Activated CD8-positive, alpha-beta memory T cell treated with anti-CD3 and anti-CD28 coated beads, Interleukin-2, amount 10 ng/mL, durations not matched to agents 7 days and 5 days (primary cell): ENCODE measurements at places on chromosomes 6 and 20.

DNA sequence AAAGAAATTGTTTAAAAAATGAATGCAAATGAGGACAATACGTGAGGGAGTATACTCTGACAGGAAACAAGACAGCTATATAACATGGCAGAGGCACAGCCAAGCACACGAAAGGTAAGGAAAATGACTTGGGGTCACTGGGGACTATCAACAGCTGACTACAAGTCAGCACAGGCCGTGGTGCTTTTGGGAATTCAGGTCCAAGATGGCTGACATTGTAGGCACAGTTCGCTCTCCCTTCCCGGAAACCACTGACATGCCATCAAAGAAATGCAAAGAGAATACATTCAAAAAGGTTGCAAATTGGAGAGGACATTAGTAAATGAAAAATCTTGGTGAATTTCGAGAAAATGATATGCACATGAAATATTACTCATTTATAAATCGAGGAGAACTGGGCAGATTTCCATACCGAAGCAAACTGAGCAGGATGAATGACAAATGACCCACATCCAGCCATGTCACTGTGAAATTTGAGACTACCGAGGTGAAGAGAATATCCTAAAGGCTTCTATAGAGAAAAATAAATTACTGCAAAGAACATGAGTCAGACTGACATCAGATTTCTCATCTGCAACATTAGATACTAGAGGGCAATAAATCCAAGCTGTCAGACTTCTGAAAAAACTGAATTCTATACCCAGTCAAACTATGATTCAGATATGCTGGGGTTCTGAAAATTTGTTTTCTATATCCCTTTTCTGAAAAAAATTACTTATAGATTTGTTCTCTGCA is 391.1 kb downstream of the BTBD9 start:
- DNase-seq, result no peak

DNA sequence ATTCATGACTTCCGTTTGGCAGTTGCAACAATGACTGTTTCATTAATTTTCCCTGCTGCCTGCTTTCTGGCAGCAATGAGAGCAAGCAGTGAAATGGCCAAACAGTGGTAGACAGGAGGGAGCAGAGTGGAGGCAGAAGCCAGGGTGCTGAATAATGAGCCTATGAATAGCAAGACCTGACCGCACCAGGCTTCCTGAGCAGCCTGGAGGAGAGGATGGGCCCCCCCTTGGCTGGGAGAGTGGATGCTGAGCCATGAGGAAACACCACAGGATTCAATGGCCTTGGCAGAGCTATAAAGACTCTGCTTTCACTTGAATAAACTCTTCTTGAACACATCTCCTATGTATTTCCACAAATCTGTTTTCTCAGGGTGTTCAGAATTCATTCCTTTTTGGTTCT is 68.1 kb upstream of the SNRPB2 start:
- no peak for DNase-seq

GRCh38 chr20:47792021-47792618 is 6.8 kb upstream of the SULF2 start:
- no peak for DNase-seq

- DNase-seq, result no peak
Measured at GRCh38 chr6:40037271-40037670, 103.0 kb upstream of the MOCS1 start.

DNA sequence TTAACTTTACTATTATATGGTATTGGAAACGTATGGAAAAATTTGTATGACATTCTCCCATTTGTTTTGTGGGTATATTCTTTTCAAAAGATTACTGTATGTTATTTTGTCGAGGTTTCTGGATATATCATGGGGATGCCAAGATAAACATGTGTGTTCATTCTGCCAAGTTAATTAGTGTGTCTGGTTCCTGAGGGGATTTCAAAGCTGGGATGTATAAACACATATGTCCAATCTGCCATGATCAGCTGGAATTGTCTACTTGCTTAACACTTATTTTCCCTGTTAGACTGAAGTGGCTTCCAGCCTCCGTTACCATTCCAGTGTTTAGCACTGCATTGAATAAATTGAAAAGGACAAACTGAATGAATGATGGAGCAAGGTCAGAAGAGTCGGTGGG is 86.2 kb downstream of the DNAH8 start:
- DNase-seq, result no peak

- DNase-seq, result no peak
Measured at GRCh38 chr6:84687431-84687830, 77.0 kb downstream of the TBX18 start.

GRCh38 chr6:24419526-24419925 is 16.8 kb downstream of the MRS2 start:
- no peak for DNase-seq

DNA sequence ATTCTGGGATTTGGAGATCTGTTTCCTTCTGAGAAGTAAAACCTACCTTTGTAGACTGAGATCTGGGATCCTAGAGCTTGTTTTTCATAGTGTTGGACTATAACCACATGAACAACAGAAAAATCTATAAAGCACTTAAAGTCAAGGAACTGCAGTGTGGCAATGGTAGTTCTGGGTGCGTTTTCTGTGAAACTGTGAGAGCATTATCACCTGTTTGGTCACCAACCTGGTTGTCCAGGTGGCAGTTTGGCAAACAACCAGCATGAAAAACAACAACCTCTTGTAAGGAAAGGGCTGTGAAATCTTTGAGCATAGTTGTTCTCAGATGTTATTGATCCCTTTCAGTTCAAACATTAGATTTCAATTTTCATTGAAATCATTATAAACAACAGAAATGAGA is 215.8 kb upstream of the CITED2 start:
- DNase-seq, result no peak

DNA sequence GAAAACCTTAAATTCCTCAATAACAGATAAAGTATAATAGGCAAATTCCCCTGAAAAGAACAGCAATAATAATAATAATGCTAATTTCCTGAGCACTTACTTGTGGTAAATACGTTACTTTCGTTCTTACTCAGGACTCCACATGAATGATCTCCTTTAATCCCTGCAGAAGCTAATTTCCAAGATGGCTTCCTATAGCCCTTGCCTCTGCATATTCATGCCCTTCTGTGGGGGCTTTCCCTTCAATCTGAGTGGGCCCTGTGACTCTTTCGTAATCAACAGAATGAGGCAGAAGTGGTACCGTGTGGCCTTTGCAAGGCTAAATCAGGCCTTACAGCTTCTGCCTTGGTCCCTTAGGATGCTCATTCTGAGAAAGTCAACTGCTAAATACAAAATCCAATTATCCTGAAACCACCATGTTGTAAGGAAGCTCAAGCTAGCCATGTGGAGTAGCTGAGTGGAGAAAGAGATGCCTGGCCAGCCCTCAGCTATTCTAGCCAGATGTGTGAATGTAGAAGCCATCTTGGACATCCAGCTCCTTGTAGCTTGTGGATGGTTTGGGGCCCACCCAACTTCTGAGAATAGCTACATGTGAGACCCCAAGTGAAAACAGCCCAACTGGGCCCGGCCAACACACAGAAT is 50.5 kb downstream of the MCUR1 start:
- DNase-seq, result peak; percentile 52

DNA sequence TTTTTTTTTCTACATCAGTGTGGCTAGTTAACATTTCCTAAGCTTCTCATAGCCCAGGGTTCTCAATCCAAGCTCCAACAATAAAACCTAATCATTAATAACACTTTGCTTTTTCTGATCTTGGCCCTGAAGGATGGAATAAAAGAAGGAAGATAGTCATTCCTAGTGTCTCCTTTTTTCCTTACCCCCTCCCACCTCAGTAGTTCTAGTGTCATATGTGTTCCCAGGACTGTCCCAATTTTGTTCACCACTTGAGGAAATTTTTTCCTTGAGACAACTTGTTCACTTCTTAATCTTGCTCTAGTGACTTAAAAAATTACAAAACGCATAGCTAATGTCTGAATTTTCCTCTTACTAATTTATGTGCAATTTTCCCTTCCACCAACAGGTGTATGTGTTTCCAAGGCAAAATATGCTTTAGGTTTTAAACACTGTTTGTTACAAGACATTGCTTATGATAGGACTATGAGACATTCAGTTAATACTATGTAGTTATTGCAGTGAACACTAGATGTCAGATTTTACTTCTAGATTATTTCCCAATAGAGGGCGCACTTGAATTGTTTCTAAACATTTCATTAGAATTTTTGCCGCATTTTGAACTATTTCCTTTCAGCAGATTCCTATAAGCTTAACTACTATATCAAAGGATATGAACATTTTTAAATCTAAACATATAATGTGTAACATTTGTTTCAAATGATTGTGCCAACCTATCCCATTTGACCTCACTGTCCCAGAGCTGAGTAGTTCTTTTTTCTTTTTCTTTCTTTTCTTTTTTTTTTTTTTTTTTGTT is 18.5 kb upstream of the C6orf141 start:
- no peak for DNase-seq

DNA sequence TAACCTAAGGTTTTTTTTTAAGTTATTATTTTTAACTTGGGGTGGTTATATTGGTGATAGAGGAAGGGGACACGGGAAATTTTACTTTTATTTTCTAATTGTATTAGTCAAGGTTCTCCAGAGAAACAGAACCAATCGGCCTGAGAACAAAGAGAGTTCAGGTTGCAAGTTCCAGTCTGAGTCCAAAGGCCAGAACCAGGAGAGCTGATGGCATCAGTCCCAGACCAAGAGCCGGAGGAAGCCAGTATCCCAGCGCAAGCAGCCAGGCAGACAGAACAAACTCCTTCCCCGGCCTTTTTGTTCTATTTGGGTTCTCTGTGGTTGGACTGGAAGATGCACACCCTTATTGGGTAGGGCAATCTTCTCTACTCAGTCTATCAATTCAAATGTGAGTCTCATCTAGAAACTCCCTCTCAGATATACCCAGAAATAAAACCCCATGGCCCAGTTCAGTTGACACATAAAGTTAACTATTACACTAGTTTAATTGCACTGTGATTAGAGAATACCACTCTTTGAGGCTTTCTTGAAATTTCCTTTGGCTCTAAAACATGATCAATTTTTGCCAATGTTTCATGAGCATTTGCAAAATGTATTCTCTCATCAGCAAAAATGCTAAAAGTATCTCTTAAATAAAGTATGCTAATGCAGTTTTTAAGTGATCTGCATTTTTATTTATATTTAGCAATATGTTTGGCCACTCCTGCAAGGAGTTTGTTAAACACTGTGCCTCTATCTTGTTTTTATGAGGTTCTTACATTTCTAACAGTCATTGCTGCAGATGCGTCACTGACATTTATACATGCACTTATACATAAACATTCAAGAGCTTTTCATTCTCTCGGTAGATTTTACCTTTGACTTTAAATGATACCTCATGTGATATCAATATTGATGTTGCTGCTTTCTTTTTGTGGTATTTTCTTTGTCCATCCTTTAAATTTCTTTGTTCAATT is 103.2 kb upstream of the SSTR4 start:
- DNase-seq, result no peak

DNA sequence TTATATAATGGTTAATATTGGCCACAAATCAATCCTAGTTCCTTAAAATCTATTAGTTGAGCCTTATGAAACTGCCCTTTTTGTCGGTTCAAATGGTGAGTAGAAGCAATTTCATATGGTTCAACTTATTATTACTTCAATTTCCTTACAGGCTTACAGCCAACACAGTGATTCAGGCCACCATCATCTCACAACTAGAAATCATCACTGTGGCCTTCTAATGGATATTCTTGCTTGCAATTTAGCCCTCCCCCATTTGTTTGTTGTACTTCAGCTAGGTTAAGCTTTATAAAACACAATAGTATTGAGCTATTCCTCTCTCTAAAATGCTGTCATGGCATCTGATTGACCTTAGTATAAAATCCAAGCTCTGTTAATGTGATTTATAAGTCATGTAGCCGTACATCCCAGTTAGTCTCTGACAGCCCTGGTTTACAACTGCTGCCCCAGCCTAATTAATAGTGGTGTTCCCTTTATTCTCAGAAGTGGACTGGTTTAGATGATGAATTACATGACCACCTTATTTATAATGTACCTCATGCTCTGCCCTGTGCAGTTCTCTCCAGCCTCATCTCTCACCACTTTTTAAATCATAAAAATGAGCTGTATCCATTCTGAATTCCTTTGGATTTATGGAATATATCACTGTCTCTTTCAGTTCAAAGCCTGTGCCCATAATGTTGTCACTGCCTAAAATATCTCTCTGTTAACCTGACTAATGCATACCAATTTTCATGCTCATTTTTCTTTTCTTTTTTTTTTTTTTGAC is 36.7 kb downstream of the LAMA2 start:
- DNase-seq, result no peak

DNA sequence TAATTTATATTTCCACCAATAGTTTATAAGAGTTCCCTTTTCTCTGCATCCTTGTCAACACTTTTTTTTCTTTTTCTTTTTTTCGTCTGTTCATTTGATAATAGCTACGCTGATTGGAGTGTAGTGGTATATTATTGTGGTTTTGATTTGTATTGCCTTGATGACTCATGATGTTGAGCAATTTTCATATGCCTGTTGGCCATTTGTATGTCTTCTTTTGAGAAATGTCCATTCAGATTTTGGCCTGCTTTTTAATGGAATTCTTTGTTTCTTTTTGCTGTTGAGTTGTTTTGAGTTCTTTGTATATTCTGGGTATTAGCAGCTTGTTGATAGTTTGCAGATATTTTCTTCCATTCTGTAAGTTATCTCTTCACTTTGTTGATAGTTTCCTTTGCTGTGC is 773.4 kb downstream of the KIF16B start:
- DNase-seq, result no peak

DNA sequence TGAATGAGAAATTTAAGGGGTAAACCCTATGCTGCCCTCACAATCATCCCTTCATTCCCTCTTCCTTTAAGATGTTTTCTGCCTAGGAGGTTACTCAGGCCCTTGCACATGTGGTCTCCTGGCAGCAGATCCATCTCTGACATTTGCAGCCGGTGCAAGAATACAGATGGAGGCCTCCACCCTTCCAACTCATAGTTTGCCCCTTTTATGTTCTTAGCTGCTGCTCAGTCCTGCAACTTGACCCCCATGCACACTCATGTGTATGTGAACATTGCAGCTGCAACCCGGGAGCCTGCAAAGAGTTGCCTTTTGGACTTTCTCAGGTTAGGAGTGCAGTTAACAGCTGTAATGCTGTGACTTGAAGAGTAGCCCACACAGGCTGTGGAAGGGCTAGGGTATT is 131.9 kb upstream of the SGK1 start:
- DNase-seq, result no peak

DNA sequence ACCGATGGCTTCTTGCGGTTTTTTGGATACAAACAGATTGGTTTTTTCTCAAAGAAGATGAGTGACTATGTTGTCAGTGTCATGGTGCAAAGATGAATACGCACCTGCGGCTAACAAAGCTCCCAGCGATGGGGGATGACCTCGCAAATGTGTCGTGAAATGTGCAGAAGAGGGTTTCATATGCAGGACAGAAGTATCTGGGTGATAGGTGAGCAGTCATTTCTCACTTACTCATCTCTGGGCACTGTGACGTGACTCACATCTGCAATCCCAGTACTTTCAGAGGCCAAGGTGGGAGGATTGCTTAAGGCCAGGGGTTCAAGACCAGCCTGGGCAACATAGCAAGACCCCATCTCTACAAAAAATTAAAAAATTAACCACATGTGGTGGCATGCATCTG is 216.3 kb downstream of the ERMARD start:
- peak; percentile 38 for DNase-seq

GRCh38 chr6:106133040-106133439 is 46.9 kb downstream of the PRDM1 start:
- no peak for DNase-seq

GRCh38 chr6:1111361-1111760 is 200.5 kb upstream of the FOXQ1 start:
- no peak for DNase-seq

- DNase-seq, result no peak
Measured at GRCh38 chr20:11906626-11907480, 10.8 kb upstream of the BTBD3 start.
